Pancreas (tissue), 10 donors: ENCODE measurements at places on chromosomes 6 and 20. TPM values are rescaled to one million over a fixed set of nuclear protein-coding genes. Genes with fewer than 3 reads are reported as not detected.
A peak's percentile ranks its signal among the peaks of the same experiment; 100 is the strongest.

DNA sequence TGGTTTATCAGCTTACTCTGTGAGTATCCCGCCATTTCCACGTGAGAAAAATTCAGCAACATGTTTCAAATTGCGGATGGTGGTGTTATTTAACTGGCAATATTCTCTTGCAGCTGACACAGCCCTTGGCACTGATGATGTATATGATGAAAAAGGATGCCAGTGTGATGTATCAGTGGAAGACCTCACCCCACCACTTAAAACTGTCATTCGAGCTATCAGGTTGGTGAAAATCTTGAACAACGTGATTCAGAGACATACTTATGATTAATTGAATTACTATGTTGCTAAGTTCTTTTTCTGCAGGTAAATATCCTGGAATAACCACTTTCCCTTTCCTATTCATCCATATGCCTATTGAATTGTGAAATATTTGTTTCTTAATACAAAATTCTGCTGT lies 55.7 kb downstream of the KHDC1L start:
- DNase-seq: no peak

Gene LIN28B
- total RNA-seq: not detected

GRCh38 chr6:83708546-83708969 lies 343 bp downstream of the SNAP91 start:
- peak; percentile 62 for DNase-seq

Gene KHDC1L
- not detected for total RNA-seq

Gene DNMT3B
- 3.2 TPM for total RNA-seq

Gene SIRPD
- not detected for total RNA-seq

GRCh38 chr6:132130626-132131298 lies 179.6 kb upstream of the CCN2 start:
- DNase-seq: no peak

DNA sequence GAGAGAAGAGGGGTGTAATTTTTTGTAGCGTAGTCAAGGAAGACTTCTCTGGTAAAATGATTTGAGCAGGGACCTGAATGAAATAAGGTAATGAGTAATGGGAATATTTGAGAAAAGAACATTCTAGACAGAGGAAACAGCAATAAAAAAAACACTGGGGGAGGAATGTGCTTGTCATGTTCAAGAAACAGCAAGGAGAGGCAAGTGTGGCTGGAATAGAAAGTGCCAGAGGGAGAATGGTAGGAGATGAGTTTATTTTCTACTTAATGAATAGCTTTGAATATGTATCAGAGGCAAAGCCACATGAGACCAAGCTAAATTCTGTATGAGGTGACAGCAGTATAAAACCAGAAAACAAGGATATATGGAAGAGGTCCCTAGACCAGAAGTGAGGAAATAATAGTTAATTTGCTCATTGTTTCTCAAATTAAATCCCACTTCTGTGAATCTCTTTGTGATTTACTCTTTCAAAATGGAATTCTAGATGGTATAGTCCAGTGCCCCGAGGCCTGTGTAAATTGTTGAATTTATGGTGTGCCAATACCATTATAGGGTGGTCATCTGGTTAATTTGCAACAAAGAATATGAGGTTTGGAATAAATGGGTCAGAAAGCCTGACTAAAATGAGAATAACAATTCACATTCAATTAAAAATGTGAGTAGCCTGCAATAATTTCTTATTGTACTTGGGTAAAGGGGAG lies 170.2 kb downstream of the CDKAL1 start:
- DNase-seq: no peak

DNA sequence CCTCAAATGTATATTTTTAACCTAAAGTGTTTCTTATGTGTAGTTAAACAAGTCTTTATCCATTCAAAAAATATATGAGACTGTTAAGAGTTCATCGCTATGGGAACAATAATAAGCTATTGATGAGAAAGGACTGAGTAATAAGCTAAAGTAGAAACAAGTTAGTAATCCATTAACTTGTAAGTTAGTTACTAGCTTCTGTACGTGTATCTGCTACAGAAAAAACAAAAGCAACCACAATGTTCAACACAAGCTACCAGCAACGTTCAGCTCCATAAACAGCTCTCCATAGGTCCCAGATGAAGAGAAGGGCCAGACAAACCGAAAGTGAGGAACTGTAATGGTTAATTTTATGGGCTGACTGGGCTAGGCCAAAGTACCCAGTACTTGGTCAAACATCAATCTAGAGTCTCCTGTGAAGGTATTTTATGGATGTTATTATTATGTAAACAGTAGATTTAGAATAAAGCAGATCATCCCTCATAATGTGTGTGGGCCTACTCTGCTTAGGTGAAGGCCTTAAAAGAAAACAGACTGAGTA lies 33.8 kb upstream of the FAM135A start:
- DNase-seq: no peak

GRCh38 chr6:162379757-162380409 lies 347.7 kb downstream of the PRKN start:
- DNase-seq: no peak

DNA sequence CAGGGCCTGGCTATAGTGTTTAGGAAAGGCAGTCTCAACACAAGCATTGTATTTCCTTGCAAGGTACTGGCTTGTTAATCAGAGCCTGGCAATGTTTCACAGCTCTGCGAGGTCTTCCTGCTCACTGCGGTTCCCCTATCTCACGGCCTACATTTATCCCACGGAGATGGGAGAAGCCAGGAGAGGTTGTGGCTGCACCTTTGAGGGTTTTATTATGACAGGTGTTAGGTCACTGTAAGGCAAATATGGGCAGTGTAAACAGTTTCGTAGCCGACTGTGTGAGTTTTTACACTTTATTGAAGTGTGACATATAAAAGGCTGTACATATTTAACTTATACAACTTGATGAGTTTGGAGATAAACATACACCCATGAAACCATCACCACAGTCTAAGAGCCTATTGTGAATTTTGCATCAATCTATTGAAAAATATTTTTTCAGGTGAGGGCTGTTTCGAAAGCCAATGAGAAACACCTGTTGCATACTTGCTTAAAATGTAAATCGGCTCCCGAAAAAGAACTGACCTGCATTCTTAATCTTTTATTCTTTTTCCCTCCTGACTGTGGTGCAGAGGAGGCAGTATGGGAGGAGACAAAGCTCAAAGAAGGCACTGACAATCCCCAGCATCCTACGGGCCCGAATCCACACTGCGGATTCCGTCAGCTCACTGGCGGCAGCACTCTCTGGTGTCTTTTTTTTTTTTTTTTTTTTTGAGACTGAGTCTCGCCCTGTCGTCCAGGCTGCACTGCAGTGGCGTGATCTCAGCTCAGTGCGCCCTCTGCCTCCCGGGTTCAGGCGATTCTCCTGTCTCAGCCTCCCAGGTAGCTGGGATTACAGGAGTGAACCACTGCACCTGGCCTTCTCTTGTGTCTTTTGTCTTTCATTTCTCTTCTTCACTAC lies 7.5 kb upstream of the RBM38 start:
- DNase-seq: no peak

GRCh38 chr20:63361519-63362435 lies 628 bp upstream of the CHRNA4 start:
- DNase-seq: no peak

GRCh38 chr20:33408313-33408712 lies 7.0 kb upstream of the CDK5RAP1 start:
- no peak for DNase-seq

Gene BMP6
- 0.35 TPM for total RNA-seq

- no peak for DNase-seq
Measured at GRCh38 chr20:50883856-50884255, 47.4 kb downstream of the ADNP start.

GRCh38 chr6:143180826-143181225 lies 120.1 kb downstream of the AIG1 start:
- DNase-seq: no peak

- DNase-seq: no peak
Measured at GRCh38 chr6:151005896-151006632, 140.6 kb downstream of the MTHFD1L start.

DNA sequence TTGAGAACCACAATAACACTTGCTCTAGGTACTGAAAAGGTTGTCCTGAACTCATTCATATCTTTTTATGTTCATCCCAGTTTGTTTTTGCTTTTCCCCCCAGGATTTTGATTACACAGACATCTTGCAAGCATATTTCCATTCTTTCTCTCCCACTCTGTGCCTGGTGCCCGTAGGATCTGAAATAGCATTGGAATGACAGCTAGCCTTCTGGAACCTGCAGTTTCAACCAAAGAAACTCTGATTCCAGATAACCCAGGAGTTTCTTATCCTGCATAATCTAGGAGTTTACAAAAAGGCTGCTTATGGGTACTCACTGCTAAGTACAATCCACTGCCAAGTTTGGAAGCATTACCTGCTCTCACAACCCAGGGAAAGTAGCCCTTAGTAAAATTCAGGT lies 28.8 kb upstream of the PLCG1 start:
- DNase-seq: no peak

Gene LBP
- total RNA-seq: 0.16 TPM

DNA sequence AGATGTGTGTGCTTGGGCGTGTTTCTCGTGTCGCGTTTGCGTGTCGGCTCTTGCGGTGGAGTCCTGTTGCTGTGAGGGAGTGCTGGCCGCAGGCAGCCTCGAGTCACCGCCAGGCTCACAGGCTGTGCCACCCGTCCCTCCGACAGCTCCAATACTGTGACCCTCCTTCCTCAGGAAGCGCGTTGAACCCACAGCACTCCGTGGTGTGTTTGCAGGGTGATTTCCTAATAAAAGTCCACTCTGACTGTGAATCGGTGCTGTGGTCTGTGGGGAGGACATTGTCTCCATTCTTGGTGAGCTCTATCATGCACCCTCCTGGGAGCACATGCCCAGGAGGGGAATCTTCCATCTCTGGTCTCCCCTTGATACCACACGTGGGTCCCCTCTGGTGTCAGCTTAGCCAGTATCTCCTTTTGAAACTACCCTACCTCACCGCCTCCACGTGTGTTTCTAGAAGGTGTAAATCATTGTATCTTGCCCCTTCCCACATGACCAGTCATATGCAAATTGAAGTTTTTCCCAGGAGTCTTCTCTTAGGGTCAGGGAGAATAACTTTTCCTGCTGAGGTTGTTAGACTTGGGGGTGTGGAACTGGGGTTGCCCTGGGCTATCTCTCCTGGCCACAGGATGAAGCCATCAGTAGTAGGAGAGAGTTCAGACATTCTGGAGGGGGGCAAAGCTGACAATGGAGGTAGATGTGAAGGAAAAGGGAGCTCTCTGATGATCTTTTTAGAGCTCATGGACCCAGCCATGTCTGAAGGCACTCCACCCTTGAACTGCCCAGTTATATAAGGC lies 13.3 kb upstream of the PCMTD2 start:
- DNase-seq: peak; percentile 1

Gene NCOA5
- total RNA-seq: 12.7 TPM

DNA sequence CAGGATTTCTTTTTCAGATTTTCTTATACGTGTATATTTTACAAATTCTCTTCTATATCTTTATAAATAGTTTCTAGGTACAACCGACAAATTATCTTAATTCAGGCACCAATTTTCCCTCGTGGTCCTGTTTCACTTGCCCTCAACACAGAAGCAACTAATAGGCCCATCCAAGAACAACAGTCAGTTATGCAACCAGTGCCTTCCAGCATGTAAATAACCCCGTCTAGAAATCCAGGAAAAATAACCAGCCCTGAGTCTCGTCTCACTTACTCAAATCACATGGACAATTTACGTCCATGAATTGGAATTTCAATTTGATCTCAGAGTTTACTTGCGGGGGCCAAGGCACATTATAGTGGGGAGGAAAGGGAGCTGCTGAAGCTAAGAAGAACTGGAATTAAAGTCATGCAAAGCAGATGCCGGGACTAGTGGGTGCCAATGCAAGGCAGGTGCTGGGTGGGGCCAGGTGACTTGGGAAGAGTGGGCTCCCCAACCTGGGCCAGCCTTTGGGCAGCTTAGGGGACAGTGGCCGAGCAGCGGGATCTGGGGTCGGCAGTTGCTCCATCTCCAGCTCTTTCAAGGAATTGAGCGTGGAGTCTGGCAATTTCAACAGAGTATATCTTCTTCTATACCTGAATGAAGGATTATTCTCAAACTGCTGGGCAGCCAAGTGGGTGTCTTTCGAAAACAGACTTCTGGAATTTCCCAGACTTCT lies 121.7 kb downstream of the EDN3 start:
- no peak for DNase-seq

DNA sequence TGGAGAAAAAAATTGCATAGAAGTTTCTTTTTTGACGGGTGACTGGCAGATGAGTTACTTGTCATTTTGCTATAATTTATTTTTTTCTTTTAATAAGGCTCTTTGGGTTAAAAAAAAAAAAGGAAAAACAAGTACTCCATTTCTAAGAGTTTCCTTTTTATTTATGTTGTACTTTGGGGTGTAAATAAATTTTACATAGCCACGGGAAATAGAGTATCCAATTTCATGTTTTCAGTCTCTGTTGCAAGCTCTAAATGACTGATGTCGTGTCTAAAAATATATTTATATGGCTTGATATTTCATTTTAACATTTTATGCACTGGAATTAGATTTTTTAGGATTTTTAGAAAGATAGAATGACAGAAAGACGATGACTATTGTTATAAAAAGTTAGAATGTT lies 3.4 kb downstream of the EYA4 start:
- DNase-seq: no peak

DNA sequence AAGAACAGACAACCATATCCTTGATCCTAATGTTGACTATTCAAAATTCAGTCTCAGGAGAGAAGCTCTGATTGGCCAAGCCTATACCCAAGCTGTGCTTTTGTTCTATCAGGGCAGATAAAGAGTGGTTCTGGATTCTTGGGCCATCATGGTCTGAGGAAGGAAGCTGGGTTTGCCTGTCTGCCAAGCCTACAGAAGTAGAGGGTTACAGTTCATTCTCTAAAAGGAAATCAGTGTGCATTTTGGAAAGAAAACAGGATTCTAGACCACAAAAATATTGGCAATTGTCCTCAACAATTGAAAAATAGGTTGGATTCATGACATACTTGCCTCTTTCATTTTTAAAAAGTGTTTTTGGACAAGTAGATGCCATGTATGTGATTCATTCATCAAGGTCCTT lies 145.4 kb upstream of the BMP2 start:
- DNase-seq: no peak

DNA sequence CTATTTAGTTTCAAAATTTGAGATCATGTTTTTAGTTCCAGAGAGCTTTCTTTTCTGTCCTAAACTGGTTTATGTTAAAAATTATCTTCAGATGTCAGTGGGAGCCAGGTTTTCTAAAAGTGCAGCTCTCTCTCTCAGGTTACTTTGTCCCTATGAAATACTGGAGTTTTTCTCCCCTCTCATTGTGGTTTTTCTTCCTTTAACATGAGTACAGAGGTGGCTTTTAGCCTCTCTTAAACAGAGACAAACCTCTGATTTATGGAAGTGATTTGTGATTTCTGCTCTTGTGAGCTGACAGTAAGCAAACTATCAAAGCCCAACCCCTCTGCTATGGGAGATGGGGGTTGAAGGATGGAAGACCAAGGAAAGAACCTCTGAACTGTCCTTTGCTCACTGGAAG lies 85.7 kb downstream of the LIN28B start:
- DNase-seq: no peak

DNA sequence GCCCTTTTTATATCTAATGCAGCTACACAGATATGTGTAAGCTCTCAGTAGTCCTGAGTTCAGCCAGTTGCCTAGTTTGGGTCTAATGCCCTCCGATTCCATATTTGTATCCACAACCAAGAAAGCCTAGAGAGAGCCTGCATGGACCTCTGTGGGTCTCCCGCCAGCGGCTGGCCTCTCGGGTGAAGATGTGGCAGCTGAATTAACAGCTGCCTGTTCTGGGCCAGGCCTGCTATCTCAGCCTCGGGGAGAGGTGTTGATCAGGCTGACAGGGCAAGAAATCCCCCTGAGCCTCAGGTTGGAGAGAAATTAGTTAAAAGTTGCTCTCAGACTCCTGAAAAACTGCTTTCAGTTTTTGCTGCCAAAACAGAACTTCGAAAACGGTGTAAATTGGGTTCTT lies 19.8 kb downstream of the PTK7 start:
- no peak for DNase-seq
